ENCODE measurements at places on chromosomes 3 and 15.

DNA sequence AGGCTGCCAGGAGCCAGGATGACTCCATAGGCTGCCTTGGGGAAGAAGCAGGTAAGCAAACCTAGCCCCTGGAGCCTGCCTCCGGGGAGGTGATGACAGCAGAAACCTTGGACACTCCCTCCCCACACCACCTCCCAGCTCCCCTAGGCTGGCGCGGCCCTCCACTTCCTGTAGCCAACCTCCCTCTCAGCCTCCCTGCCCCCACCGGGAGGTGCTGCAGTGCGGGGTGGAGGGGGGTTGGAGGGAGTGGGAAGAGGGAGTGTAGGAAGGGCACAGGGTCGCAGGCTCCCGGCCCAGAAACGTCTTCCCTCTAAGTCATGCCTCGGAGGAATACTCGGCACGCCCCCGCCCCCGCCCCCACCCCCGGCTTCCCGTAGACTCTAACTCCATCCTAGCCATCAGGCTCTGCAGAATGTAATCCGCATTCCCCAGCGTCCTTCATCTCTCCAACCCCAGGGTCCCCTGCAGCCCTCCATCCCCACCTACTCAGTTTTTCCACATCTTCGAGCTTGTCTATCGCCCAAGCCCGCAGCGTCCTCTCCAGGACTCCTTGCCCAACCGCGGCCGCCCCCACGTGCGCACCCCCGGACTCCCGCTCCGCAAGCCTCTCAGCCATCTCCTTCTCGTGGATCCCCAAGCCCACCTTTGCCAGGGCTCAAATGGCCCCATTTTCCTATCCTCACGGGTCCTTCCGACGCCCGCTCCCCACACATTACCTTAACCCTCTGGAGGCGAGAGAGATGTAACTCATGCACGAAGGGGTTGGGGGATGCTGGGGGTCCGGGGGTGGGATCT lies 528 bp downstream of the LPCAT4 start:
- no peak for DNase-seq

- DNase-seq: no peak
Observed at GRCh38 chr3:183331498-183331897, 78.4 kb downstream of the B3GNT5 start.

DNA sequence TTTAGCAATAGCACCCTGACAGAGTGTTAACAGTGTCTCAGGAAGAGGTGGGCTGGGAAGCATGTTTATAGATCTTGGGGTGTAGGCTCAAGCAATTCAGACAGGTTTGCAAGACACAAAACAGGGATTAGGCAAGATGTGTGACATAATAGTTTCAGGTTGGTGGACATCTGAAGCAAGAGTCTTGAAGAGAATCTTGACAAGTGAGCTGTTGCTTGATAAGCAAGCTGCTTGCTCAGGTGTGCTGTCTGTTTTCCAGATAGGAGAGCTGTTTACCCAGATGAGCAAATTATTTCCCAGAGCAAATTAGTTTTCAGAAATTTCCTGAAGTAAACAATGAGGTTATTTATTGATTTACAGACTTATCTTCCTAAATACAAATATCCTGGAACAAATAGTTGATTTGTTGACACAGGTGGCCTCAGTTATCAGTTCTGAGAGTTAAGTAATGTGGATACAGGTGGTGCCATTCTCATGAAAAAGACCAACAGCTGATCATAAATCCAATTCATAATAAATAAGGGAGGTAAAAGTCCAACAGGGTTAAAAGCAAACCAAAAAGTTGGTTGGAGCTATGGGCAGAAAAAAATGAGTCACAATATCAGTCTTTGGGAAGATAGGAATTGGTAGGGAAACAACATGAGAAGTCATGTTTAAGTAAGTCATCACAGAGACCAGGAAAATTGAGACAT lies 437.3 kb downstream of the TBL1XR1 start:
- DNase-seq: no peak

DNA sequence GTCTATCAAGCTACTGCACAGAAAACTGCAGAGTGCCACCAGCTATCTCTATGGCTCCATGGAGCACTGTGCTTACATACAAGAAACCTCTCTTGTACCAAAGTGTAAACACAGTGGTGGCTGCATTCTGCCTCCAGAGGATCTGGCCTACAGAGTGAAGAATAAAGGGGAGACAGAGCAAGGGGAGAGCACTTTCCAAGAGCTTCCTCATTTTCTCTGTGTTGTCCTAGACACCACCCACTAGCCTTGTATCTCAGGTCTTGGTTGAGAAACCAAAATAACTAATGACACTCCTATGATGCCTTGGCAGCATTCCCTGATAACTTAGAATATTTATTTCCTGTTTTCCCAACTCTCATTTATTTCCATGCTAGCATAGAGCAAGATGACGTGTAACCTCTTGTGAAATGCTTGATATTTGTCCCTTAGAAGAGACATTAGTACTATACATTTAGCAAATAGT lies 56.9 kb upstream of the PHLDB2 start:
- no peak for DNase-seq

- no peak for DNase-seq
Observed at GRCh38 chr3:41304593-41304992, 105.3 kb downstream of the CTNNB1 start.

DNA sequence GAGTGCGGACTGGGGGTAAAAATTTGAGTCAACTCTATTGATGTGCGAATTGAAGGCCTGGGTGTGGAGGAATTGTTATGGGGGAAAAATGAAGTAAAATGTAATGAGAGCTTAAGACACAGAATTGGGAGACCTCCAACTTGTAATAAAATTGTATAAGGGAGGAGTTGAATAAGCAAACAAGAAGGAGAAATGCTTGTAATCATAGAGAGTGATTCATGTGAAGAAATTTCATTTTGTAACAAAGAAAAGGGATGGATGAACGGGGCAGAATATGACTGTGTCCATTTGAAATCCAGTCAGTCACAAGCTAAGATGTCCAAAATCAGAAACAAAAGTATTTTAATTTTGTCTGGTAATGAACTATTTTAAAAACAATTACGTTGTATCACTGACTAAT lies 552.3 kb downstream of the NAALADL2 start:
- no peak for DNase-seq

- DNase-seq: no peak
Observed at GRCh38 chr3:94612631-94613030, 549.8 kb downstream of the NSUN3 start.

- DNase-seq: no peak
Observed at GRCh38 chr15:40420793-40421192, 15.2 kb downstream of the IVD start.

GRCh38 chr3:140093742-140094141 lies 158.8 kb downstream of the CLSTN2 start:
- DNase-seq: no peak

DNA sequence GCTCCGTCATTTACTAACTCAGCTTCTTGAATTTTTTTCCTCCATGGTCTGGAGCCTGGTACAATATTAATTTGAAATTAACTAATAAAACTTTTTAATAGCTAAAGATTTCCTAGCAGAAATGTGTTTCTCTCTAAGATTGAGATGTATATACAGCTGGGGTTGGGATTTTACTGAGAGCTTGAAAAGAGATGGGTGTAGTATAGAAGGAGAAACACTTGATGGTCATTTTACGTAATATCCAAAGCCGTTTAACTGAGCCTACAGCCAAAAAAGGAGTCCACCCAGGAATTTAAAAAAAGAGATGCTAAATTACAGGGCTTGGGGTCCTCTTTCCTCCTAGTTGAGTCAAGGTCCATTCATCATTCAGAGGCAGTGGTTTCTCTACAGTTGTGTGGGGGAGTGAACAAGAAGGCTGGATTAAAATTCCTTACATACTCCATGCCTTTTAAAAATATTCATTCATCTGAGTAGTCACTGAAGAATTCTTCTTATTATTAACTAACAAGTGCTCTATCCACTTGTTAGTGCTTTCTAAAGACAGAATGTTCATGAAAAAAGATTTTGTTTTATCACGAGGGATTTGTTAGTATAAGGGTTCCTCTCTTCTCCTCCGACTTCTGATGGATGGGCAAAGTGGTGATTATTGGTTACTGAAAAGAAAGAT lies 255.3 kb upstream of the IL12A start:
- no peak for DNase-seq

GRCh38 chr3:42489937-42490227 lies 12.6 kb upstream of the VIPR1 start:
- DNase-seq: no peak

DNA sequence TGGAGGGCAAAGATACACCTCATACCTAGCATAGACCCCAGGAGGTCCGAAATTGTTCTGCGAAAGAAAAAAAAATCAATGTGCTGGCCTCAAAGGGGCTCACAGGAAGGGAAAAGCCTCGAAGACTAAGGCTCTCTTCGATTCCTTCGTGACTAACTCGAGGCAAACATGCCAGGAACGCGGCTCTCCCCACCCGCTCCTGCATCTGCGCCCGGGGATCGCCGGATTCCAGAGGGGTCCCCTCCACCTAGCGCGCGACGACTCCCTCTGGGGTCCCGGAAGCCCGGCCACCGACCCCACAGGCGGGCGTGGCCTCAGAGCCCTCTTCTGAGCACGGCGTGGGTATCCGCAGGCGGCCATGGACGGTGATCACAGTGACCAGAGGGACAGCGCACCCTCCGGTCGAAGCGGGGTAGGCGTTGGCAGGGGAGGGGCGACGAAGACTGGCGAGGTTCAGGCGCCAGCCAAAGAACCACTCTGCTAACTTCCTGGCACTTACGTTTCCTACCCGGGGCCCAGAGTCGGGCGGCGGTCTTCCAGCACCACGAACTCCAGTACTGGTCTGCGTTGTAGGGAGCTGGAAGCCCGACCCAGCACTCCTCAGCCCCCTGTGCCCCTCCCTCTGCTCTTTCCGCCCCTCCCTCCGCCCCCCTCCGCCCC lies 515 bp upstream of the EIF3J start:
- no peak for DNase-seq

- DNase-seq: no peak
Observed at GRCh38 chr15:68487087-68487843, 55.3 kb upstream of the ITGA11 start.

GRCh38 chr3:155281912-155282311 lies 11.6 kb downstream of the STRIT1 start:
- no peak for DNase-seq

DNA sequence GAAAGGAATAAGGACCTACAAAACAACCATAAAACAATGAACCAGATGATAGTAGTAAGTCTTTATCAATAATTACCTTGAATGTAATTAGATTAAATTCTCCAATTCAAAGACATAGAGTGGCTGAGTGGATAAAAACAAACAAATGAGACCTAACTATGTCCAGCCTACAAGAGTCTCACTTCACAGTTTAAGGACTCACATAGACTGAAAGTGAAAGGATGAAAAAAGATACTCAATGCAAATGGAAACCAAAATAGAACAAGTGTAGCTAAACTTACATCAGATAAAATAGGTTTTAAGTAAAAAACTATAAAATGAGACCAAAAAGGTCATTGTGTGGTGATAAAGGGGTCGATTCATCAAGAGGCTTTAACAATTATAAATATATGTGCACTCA lies 21.9 kb upstream of the NR1I2 start:
- no peak for DNase-seq

GRCh38 chr3:54240-54639 lies 142.3 kb upstream of the CHL1 start:
- DNase-seq: no peak

GRCh38 chr3:137150825-137151224 lies 193.0 kb downstream of the IL20RB start:
- DNase-seq: no peak

DNA sequence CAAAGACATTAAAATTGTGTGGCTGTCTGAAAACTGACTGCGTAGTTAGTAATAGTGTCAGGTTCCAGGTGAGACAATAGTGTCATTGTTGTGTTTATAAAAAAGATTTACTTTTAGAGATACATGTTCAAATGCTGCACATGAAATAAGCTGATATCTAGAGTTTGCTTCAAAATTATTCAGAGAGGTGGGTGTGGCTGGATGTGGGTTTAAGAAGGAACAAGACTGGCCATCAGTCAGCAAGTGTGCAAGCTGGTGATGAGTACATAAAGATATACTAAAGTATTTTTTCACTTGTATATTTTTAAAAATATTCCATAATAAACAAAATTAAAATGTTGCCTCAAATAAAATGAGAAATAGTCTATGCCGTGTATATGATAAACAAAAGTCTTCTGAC lies 190.6 kb downstream of the ARRDC4 start:
- DNase-seq: no peak

- no peak for DNase-seq
Observed at GRCh38 chr3:194058189-194058571, 77.8 kb upstream of the HES1 start.

DNA sequence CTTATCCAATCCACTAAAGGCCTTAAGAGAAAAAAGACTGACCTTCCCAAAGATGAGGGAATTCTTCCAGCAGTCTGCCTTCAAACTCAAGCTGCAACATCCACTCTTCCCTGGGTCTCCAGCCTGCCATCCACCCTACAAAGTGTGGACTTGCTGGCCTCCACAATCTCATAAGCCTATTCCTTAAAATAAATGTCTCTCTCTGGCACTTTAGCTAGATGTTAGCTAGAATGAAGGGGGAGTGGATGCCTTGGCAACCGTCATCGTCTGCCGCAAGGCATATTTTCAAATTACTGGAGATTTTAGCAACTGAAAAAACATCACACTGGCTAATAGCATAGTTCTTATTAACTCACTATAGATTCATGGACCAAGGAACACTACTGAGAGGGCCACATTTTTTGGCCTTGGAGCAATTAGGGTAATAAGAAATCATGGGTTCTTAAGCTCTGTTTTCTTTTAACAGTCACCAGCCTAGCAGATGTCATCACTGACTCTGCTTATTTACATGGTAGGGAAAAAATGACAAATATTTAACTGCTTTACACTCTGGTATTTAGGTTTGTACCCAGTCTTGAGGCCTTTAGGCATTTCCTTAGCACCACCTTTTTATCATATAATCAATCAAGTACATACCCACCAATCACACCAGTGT lies 245.3 kb downstream of the MYRIP start:
- DNase-seq: no peak

Data from cortex of kidney (tissue), 1 donor.